ENCODE measurements at places on chromosomes 1 and 21. TPM values are rescaled to one million over a fixed set of nuclear protein-coding genes. Genes with fewer than 3 reads are reported as not detected.

Gene CYP4Z1
- 10.0 TPM for total RNA-seq

Gene MAP10
- total RNA-seq: 2.5 TPM

Gene AKT3
- 64.1 TPM for total RNA-seq

Gene LIN28A
- total RNA-seq: not detected

Gene TAS1R1
- total RNA-seq: 0.22 TPM

Gene CD1D
- total RNA-seq: 0.63 TPM

Gene TIAM1
- 44.7 TPM for total RNA-seq

Gene NID1
- 207 TPM for total RNA-seq

Gene ATP1A4
- 0.90 TPM for total RNA-seq

Gene RGSL1
- not detected for total RNA-seq

Gene RHD
- total RNA-seq: not detected

Gene NHLH1
- total RNA-seq: not detected

Gene SMIM34
- not detected for total RNA-seq

Gene MFAP2
- 14.3 TPM for total RNA-seq
